Vagina (tissue), 2 donors: ENCODE measurements at places on chromosomes 7 and 10. TPM values are rescaled to one million over a fixed set of nuclear protein-coding genes. Genes with fewer than 3 reads are reported as not detected.

DNA sequence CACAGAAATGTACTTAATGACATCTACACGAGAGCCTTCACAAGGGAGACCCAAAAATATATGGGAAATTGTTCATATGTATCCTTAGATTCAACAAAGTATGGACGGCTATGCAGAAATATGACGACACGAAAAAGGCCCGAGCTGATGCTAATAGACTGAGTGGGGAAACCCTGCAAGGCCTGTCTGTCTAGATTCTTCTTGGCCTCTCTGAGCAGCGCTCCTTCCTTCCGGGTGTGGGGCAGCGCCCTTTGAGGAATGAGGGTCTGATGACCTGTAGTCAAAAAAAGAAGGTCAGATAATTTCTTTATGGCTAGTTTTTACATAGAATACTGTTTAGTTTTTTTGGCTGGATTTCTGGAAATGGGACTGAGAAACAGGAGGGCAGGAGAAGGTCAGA is 192.8 kb upstream of the AKR1E2 start:
- H3K27ac ChIP-seq, result no peak overlapping the region
- no peak overlapping the region for H3K4me3 ChIP-seq
- H3K27me3 ChIP-seq, result no peaks in the 10 kb centered on the region
- H3K36me3 ChIP-seq, result no peaks in the 10 kb centered on the region
- H3K4me1 ChIP-seq, result peaks cover 4% of the 10 kb centered on the region

Gene LDB3
- 4.7 TPM for total RNA-seq

DNA sequence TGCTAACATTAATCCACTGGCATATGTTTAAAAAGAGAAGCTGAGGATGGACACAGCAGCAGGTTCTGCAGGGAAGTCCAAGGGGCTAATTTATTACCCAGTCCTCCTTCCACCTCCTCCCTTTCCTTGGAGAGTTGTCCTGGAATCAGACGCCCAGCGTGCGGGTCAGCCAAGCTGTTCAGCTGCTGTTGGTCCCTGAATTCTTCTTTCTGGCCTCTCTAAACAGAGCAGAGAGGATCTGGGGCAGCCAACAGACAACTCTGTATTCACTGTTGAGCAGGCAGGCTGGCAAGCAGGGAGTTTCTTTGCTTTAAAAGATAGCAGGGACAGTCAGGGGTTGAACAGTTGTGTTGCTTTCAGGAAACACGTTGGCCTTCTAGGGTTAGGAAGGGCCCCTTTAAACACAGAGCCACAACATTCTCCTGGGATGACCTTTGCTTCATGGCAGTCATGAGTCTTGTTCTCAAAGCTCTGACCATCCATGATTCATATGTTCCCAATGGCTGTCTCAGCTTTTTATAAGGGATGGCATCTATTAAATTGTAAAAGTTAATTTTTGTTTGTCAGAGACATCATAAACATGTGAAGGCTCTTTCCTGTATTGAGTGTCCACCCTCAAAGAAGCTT is 217.0 kb downstream of the CREB5 start:
- DNase-seq, result no peak
- no peak overlapping the region for H3K4me3 ChIP-seq
- no peaks in the 10 kb centered on the region for H3K36me3 ChIP-seq

DNA sequence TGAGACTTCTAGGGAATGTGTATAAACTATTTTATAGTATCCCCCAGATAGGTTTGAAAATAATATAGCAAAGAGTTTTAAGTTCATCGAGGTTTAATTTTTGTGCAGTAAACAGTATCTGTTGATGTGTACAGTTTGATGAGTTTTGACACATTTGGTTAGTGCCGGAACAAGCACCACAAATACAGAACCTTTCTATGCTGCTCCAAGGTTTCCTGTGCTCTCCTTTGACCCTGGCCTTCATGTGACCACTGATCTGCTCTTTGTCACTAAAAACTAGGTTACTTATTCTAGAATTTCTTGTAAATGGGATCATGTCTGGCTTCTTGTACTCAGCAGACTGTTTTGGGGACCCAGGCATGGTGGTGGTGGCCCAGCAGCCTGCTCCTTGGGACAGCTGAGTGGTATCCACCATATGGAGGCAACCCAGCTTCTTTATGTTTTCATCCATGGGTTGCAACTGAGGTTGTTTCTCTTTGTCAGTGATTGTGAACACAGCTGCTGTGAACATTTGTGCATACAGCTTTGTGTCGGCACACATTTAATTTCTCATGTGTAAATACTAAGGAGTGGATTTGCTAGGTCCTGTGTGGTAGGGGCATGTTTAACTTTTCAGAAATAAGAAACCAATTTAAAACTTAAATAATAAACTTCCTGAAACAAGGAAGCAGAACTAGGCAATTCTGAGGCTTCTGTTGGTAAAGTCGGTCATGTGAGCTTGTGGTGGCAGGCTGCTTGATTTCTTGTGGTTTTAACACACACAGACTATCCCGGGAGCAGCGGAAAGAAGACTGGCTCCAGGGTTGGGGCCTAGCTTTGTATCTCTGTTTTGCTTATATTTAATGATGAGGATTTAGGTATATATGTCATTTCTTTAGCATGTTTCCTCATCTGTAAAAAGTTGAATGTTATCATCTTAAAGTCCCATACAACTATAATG is 219.4 kb downstream of the ABCA13 start:
- H3K4me3 ChIP-seq, result no peak overlapping the region
- no peaks in the 10 kb centered on the region for H3K36me3 ChIP-seq
- no peak for DNase-seq
- peaks cover 10% of the 10 kb centered on the region for H3K4me1 ChIP-seq
- H3K27ac ChIP-seq, result no peak overlapping the region

- H3K27me3 ChIP-seq, result no peaks in the 10 kb centered on the region
- no peak for DNase-seq
- no peak overlapping the region for H3K4me3 ChIP-seq
- no peaks in the 10 kb centered on the region for H3K36me3 ChIP-seq
- no peak overlapping the region for H3K27ac ChIP-seq
Measured at GRCh38 chr7:133051066-133051465, 30.8 kb downstream of the CHCHD3 start.

Gene TSPAN12
- 9.6 TPM for total RNA-seq

Gene VWDE
- total RNA-seq, result 2.9 TPM
